Fibroblast of skin of right quadriceps (primary cell): ENCODE measurements at places on chromosomes 1 and 21.

GRCh38 chr1:217097819-217098218, 374.6 kb upstream of the ESRRG start:
- no peak for DNase-seq

- no peak for DNase-seq
These were observed 36.6 kb upstream of the TMEM51 start for GRCh38 chr1:15116966-15117365.

- peak; percentile 32 for DNase-seq
These were observed 52.2 kb upstream of the ARTN start for GRCh38 chr1:43881415-43881814.

DNA sequence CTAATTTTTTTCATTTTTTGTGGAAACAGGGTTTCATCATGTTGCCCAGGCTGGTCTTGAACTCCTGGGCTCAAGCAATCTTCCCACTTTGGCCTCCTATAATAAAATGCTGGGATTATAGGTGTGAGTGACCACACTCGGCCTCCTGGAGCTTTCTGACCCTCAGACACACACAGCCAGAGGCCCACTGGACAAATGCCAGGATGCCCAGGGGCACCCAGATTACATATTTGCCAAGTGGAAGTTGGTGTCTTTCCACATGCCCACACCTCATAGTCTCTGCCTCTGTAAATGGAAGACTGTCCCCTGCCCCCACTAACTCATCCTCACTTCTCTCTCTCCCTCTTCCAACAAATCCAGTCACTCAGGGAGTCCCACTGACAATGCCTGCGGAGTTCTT, 63.4 kb upstream of the LRP8 start:
- DNase-seq: no peak

DNA sequence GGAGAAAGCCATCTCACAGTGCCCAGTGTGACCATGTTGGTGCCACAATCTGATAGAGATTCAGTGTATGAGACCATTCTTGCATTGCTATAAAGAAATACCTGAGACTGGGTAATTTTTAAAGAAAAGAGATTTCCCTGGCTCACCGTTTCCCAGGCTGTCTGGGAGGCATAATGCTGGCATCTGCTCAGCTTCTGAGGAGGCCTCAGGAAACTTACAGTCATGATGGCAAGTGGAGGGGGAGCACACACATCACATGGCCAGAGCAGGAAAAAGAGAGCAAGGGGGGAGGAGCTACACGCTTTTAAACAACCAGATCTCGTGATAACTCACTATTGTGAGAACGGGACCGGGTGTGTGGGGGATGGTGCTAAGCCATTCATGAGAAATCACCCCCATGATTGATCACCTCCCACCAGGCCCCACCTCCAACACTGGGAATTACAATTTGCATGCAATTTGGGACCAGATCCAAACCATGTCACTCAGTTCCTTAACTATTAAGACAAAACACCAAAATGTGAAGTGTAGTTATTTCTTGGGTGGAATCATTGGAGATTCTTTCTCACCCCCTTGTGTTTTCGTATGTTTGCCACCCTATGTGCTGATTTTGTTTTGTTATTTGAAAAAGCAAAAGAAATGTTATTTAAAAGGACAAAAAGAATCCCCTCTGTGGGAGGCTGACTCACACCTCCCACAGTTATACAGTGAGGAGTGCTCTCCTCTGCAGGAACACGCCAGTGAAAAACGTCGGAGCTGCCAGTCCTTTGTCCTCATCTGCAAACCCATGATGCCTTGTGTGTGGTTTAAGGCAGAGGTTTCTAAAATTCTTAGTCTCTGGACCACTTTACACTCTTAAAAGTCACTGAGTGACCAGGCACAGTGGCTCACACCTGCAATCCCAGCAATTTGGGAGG, 46.9 kb upstream of the IFNLR1 start:
- no peak for DNase-seq

- DNase-seq: peak; percentile 48
These were observed 991 bp downstream of the ANKRD35 start for GRCh38 chr1:145884675-145885074.

GRCh38 chr1:152111515-152111968, 3.7 kb downstream of the TCHH start:
- DNase-seq: peak; percentile 52

- DNase-seq: peak; percentile 98
These were observed 470.0 kb upstream of the VAMP3 start for GRCh38 chr1:7300893-7301663.

DNA sequence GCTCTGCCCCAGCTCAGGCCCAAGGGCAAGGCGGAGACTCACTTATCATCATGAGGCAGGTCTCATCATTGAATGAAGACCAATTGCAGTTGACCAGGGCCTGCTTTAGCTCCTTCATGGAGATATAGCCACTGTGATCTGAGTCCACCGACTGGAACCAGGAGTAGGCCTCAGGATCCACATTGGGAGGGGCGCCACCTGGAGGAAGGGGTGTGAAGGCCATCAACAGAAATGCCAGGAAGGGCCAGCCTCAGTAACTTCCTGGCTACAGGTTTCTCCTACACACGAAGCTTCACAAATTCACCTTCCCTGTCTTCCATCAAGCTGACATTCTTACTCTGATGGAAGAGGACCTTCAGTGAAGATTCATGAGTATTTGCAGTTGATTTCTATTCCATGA, 11.6 kb downstream of the PEF1 start:
- no peak for DNase-seq

GRCh38 chr1:1332774-1333480, 1.8 kb downstream of the TAS1R3 start:
- DNase-seq: no peak
